ENCODE measurements at places on chromosomes 2 and 18.

DNA sequence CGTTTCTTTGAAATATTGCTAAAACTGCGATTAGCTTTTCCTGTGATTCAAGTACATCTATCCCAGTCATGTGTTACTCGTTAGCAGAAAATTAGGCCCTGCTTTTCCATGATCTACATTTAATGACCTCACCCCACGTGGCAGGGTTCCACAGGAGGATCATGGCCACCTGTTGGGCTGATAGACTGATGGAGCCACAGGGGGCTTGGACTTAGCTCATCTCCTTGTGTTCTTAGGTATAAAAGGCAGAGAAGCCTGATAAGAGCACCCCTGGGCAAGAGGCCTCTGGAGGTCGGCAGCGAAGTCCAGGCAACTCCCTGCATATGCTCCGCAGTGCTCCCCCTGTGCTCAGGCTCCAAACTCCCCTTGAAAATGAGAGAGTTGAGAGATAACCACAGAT is 12.9 kb downstream of the FZD7 start:
- DNase-seq: no peak

DNA sequence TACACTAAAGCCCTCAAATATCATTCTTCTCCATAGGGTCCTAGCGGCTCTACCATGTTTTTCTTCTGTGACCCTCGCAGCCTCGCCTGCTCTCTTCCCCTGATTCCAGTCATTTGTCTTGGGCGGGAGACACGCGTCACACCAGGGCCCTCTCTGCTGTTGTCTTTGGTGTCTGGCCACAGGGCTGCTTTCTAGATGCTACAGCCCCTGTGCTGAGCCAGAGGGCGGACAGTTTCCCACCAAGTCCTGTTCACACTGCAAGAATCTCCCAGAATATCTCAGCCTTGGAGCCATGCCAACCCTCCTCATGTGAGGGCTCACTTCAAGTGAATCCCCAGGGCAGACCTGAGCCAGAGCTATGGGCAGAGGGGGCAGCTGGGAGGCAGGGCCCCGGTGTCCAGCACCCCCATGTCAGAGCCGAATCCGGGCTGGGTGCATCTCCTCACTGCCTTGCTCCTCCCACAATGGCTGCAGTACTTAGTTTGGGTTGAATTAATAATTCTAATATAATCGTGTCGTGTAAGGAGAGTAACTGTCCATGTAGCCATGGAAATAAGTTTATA is 42.1 kb downstream of the DIPK1C start:
- DNase-seq: no peak

- DNase-seq: no peak
Observed at GRCh38 chr2:166170356-166170755, 42.5 kb upstream of the SCN1A start.

DNA sequence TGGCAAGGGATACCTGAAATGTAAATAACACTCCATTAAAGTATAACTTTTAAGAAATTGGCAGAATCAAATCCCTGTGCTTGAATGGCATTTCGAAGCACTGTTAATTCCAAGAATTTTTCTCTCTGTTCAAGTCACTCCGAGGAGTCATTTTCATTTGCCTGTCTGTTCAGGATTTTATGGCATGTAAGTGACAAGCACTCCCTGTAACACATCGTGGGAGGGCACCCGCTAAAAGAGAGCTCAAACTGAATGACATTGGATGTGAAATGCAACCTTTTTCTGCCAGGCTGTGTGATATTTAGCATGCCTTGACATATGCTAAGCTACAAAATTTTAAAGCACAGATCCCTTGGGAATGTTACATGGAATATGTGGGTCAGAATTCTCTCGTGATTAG is 339.6 kb downstream of the LRRTM1 start:
- no peak for DNase-seq

GRCh38 chr2:240182476-240182875 is 42.0 kb upstream of the OTOS start:
- DNase-seq: no peak

GRCh38 chr2:80244905-80245584 is 59.5 kb downstream of the LRRTM1 start:
- no peak for DNase-seq

DNA sequence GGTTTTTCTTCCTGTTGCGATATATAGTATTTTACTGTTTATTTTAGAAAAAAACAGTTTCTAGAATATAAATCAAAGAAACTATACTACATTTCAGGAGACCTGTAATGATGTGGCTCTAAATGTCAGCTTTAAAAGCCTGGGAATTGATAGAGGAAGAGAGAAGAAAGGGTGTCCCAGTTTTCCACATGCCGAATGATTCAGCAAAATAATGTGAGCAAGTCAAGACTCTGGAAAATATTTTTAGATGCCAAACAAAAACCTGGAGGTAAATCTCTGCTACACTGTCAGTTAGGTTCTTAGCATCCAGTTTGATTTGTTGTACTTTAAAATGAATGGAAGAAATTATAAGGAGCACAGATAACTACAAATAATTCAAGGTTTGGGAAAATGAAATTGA is 67.1 kb upstream of the DSG1 start:
- peak; percentile 16 for DNase-seq
